Dermis microvascular lymphatic vessel endothelial cell (primary cell): ENCODE measurements at places on chromosomes 7 and 10. TPM values are rescaled to one million over a fixed set of nuclear protein-coding genes. Genes with fewer than 3 reads are reported as not detected.

HPS1 gene
- total RNA-seq, result 22.3 and 28.1 TPM in 2 replicates

WDR86 gene
- not detected in 2 replicates for total RNA-seq

- no peak for DNase-seq
Measured at GRCh38 chr7:127692200-127692599, 40.2 kb downstream of the SND1 start.

POM121 gene
- total RNA-seq, result 3.0 and 5.3 TPM in 2 replicates

ZNF239 gene
- total RNA-seq, result 0.13 and 0.25 TPM in 2 replicates

GRCh38 chr10:116919164-116919563 lies 69.9 kb downstream of the ENO4 start:
- DNase-seq, result no peak

NAMPT gene
- 185 and 305 TPM in 2 replicates for total RNA-seq

CALML3 gene
- total RNA-seq, result not detected in 2 replicates
